Ovary (tissue), 10 donors: ENCODE measurements at places on chromosomes 16 and 17. TPM values are rescaled to one million over a fixed set of nuclear protein-coding genes. Genes with fewer than 3 reads are reported as not detected.

Gene CD300H
- total RNA-seq = not detected

Gene CD79B
- total RNA-seq = 0.53 TPM

- no peaks in the 10 kb centered on the region for H3K27me3 ChIP-seq
- H3K36me3 ChIP-seq = no peaks in the 10 kb centered on the region
- H3K27ac ChIP-seq = no peak overlapping the region
- no peak overlapping the region for H3K4me3 ChIP-seq
- no peak for DNase-seq
- peaks cover 8% of the 10 kb centered on the region for H3K4me1 ChIP-seq
Measured at GRCh38 chr17:692116-692515, 22.5 kb downstream of the VPS53 start.

- H3K27me3 ChIP-seq = no peaks in the 10 kb centered on the region
- no peak for DNase-seq
Measured at GRCh38 chr16:48535369-48535787, 74.6 kb downstream of the N4BP1 start.

DNA sequence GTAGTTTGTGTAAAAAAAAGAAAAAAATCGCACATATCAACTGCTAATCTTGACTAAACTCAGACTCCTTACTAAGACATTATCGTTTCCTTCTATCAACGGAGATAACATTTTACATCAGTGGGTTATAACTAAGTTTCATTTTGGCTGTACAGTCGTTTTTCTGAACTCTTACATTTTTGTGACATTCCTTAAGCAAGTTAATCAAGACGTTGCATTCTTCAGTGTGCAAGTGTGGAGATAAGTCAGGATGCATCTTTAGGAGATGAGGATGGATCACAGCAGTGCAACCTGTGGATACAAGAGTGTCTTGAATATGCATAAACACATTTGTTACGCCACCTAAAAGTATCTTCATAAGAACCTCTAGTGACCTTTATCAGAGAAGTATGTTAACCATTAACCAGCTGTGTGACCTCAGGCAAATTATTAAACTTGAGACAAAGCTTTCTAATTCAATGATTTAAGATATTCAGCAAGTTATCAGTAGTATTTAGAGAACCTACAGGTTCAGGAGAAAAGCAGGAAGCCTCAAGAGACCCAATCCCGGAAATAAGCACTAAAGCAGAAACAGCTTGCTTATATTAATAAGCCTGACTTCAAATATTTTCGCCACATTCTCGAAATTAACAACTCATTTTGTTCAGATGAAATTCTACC is 9.4 kb downstream of the CMC2 start:
- H3K36me3 ChIP-seq = no peaks in the 10 kb centered on the region
- H3K4me3 ChIP-seq = no peak overlapping the region
- H3K4me1 ChIP-seq = peaks cover 1% of the 10 kb centered on the region
- H3K27ac ChIP-seq = no peak overlapping the region
- H3K27me3 ChIP-seq = no peaks in the 10 kb centered on the region
- DNase-seq = no peak

- H3K4me1 ChIP-seq = no peaks in the 10 kb centered on the region
- no peaks in the 10 kb centered on the region for H3K36me3 ChIP-seq
- no peak overlapping the region for H3K27ac ChIP-seq
- H3K4me3 ChIP-seq = no peak overlapping the region
Measured at GRCh38 chr17:15490634-15491261, 23.3 kb upstream of the CDRT4 start.

DNA sequence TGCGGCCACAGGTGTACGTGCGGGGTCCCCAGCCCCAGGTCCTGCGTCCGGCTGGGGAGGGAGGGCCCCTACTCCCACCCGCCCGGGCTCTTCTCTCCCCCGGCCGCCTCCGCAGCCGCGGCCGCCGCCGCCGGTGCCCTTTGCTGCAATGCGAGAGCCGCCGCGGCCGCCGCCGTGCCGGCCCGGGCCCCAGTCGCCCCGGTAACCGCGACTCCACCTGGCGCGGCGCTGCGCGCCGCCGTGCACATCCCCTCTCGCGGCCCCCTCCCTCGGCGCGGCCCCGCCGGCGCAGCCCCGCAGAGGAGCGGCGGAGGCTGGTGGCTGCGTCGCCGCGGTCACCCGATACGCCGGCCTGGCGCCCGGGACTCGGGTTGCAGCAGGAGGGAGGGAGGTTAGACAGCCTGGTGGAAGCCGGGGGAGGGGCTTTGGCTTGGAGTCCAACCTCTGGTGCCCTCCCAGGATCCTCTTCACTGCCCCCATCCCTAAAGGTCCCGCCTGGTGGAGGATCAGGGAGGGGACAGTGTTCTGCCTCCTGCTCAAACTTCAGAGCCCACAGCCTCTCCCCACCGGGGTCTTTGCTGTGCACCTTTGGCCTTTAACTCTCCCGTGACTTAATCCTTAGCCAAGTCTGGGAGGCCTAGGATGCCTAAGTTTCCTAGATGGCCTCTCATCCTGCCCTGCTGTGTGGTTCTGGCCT is 32.9 kb downstream of the SRCIN1 start:
- no peak overlapping the region for H3K27ac ChIP-seq
- no peak for DNase-seq
- peak overlapping the region; percentile 22 for H3K4me3 ChIP-seq
- H3K4me1 ChIP-seq = no peaks in the 10 kb centered on the region

GRCh38 chr16:9904526-9904925 is 277.7 kb downstream of the GRIN2A start:
- H3K27me3 ChIP-seq = no peaks in the 10 kb centered on the region
- no peaks in the 10 kb centered on the region for H3K36me3 ChIP-seq
- no peak for DNase-seq

DNA sequence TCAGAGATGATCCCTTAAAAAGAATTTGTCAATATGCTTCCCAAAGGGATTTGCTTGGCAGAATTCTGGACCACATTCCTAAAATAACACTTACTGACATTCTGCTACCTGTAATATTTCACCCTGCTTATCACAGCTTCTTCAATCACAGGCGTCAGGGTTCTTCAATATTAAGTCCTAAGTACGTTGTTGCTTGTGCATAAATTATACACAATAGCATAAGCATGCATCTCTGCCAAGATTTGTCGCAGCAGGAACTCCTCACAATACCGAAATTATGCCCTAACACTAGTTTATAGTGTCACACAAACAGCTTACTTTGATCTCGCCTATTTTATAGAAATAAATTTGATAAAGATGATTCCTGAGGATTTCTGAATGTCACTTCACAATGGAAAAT is 48.9 kb downstream of the UBE2G1 start:
- DNase-seq = no peak
- peaks cover 13% of the 10 kb centered on the region for H3K4me1 ChIP-seq
- H3K27ac ChIP-seq = peak overlapping the region; percentile 75
- no peaks in the 10 kb centered on the region for H3K27me3 ChIP-seq
- no peak overlapping the region for H3K4me3 ChIP-seq
